NCI-H460 (cell line): ENCODE measurements at places on chromosomes 3 and 15. TPM values are rescaled to one million over a fixed set of nuclear protein-coding genes. Genes with fewer than 3 reads are reported as not detected.

Gene KNL1
- total RNA-seq: 24.8 and 25.2 TPM in 2 replicates

Gene UROC1
- not detected in 2 replicates for total RNA-seq

GRCh38 chr3:21673393-21673792 is 77.6 kb downstream of the ZNF385D start:
- no peak for DNase-seq

DNA sequence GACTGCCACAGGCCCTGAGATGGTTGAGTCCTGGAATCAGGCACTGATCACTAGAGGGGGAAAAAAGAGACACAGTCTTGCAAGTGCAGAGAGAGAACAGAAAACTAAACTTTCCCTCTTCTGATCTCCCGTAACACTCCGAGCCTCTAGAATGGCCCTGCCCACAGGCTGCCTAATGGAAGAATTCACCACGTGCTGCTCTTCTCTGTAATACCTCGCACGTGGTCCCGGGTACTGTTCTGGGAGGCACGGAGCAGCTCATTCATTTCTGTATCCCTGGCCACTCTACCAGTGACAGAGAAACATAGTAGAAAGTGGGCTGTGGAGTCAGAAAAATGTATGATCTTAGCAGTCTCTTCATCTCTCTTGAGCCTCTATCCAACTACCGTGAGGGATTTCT is 30.4 kb downstream of the VGLL4 start:
- no peak for DNase-seq

GRCh38 chr3:12929801-12930200 is 88.4 kb upstream of the RPL32 start:
- DNase-seq: no peak

DNA sequence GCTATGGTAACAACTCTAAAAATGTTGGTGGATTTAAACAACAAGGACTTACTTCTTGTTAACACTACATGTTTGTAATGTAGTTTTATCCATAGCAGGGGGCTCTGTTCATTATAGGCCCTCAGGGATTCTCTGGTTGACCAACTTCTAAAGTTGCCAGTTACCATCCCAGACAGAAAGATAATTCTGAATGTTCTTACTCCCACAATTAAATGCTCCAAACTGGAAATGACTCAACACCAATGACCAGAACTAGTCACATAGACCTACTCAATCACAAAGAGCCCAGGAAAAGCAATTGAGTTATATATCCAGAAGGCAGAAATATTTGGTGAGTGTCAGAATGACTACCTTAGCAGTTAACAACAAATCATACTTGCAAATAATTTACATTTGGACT is 199.3 kb upstream of the UMPS start:
- no peak for DNase-seq

GRCh38 chr15:47577000-47577399 is 140.3 kb upstream of the SEMA6D start:
- no peak for DNase-seq

DNA sequence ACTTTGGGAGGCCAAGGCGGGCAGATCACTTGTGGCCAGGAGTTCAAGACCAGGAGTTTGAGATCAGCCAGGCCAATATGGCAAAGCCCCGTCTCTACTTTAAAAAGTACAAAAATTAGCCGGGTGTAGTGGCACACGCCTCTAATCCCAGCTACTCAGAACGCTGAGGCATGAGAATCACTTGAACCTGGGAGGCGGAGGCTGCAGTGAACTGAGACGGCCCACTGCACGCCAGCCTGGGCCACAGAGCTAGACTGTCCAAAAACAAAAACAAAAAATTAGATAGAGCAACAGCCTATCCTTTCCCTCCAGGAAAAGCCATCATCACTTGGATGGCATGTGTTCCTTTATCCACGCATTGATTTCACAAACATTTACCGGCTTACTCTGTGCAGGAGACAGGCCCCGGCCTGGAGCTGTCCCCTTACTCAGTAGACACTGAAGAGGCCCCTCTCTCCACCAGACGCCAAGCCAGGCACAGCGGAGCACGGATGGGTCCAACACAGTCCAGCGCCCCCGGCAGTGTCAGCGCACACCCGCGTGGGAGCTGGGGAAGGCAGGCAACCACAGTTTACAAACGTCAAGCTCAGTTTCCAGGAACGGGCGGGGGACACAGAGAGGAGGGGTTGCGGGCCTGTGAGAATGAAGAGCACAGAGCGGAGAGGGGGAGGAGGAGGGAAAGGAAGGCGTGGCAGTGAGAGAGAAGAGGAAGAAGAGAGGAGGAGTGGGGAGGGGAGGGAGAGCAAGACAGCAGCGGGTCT is 3.1 kb downstream of the GP5 start:
- no peak for DNase-seq

DNA sequence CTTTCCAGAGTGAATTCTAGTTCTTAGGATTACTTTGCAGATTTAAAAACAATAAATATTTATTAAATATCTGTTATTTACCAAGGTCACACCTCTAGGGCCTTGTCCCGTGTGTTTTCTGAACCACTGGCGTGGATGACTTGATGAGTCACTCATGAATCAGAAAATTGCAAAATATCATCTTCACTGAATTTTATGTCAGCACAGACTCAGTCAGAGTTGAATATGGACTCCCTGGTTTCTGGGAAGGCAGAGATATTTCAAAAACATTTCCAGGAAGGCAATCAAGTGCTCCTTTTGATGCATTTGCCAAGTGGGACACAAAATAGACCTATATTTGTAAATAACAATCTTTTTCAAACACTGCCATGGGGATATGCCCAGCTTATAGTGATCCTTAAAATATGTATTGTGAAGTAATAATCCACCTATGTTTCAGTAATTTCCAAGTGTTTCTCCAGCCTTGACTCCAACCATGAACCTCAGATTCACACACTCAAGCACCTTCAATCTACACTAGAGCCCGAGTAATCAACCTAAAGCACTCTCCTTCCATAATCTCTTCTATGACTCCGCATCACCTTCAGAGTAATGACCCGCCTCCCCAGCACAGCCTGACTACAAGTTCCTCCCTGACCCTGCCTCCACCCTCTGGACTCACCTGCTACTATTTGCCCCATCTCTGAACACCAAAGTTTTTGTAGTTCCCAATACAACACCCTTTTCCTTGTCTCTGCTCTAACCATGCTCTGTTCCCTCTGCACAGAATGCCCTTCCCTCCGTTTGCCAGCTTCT is 24.3 kb downstream of the DPH3 start:
- peak; percentile 67 for DNase-seq

Gene ARPIN
- total RNA-seq: 4.1 and 5.2 TPM in 2 replicates

DNA sequence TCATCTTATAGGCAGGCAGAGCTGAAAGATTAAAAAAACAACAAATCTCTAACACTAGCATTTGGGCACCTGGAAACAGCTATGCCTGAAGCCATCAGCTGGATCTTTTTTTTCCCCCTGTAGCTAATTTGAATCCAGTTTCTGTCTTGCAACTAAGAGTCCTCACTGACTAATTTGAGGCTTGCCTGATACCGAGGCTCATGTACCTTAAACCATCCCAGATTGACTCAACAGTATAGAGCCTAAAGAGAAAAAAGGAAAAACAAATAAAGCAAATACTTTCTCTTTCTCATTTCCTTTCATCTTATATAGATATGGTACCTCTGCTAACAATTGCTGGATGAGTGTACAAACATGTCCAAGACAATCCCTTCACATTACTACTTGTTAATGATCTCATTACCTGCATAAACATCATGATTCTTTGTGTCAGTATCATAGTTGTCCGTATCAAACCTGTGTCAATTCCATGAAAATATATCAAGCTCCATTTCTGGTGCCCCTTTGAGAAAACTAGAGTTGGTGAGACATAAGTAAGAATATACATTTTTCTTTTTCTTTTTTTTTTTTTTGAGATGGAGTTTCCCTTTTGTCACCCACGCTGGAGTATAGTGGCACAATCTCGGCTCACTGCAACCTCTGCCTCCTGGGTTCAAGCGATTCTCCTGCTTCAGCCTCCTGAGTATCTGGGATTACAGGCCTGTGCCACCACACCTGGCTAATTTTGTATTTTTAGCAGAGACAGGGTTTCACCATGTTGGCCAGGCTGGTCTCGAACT is 43.1 kb downstream of the BHLHE40 start:
- DNase-seq: no peak

- no peak for DNase-seq
Measured at GRCh38 chr3:73215281-73215680, 153.8 kb downstream of the EBLN2 start.

GRCh38 chr3:178684881-178685590 is 148.8 kb downstream of the KCNMB2 start:
- peak; percentile 3 for DNase-seq

DNA sequence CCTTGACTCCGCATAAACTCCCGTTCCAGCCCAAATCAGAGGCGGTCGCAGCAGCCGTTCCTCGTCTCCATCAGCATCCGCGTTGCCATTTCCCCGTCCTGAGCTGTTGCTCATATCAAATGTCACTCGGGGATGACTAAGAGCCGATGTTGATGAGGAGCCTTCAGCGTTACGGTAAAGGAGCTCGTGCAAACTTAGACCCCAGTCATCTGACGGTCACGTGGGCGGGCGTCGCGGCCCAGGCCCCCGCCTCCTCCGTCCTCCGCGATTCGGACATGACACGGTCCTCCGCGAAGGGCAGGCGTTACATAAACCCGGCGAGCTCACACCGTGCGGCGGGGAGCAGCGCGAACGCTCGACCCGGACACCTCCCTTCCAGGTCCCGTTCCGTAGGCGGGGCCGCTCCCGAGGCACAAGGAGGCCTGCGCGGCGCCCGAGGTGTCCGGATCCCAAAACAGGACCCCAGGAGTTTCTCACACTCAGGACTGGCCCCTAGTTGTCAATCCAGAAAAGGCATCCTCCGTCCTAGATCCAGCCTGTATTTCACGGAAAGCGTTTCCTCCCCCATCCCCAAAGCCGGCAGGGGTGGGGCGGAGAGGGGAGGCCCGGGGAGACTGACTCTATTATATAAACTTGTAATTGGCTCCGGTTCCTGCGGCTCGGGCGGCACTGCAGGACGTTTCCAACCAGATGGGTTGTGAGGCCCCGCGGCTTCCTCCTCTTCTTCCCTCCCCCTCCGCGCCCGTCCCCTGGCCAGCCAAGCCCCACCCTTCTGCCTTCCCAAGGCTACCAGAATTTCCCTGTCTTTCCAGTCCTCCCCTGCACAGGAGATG is 100.0 kb upstream of the IGF1R start:
- DNase-seq: peak; percentile 28

- DNase-seq: no peak
Measured at GRCh38 chr15:29099131-29099880, 170.3 kb downstream of the NSMCE3 start.

Gene UBE3A
- 78.2 and 82.6 TPM in 2 replicates for total RNA-seq

DNA sequence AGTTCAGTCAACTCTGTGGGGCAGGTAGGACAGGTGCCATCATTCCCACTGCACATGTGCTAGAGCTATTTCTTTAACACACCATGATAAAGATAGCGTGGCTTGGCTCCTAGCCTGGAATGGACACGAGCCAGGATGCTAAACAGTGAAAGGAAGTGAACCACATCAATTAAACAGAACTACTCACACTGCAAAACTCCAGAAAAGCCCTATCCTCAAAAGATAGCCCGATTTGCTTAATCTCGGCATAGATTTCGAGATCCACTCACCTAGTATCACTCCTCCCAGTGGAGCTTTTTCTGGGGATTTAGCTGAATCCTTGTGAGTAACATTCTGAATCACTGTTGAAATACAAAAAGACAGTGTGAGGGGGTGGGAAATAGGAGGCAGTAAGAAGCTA is 118.0 kb downstream of the ABI3BP start:
- DNase-seq: no peak

GRCh38 chr3:123518892-123519485 is 65.9 kb downstream of the HACD2 start:
- DNase-seq: no peak

DNA sequence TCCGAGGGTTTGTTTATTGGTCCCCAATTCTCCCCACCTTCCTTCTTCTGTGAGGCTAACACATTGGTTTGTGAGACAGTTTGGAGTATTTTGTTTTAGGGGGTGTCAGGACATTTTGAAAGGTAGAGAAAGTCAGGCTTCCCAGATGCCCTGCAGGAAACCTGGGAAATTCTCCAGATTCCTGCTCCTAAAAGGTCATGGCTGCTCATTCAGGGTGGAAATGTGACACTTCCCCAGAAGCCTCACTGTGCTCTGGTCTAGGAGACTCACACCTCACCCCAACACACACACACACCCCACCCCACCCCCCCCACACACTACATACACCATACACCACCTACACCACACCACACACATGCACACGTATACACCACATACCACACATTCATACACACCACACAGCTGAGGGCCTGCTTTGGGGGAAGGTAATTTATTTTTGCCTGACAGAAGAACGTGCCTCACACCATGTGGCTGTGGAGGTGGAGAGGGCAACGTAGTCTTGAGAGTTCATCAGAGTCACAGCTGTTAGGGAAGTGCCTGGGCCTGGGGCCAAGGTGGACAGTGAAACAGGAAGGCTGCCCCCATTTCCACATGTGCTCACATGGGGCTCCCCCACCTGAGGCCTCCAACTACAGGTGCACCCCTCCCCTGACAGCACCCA is 40.4 kb upstream of the LIMD1 start:
- DNase-seq: no peak

- peak; percentile 86 for DNase-seq
Measured at GRCh38 chr15:31396881-31397560, 70.4 kb downstream of the KLF13 start.

DNA sequence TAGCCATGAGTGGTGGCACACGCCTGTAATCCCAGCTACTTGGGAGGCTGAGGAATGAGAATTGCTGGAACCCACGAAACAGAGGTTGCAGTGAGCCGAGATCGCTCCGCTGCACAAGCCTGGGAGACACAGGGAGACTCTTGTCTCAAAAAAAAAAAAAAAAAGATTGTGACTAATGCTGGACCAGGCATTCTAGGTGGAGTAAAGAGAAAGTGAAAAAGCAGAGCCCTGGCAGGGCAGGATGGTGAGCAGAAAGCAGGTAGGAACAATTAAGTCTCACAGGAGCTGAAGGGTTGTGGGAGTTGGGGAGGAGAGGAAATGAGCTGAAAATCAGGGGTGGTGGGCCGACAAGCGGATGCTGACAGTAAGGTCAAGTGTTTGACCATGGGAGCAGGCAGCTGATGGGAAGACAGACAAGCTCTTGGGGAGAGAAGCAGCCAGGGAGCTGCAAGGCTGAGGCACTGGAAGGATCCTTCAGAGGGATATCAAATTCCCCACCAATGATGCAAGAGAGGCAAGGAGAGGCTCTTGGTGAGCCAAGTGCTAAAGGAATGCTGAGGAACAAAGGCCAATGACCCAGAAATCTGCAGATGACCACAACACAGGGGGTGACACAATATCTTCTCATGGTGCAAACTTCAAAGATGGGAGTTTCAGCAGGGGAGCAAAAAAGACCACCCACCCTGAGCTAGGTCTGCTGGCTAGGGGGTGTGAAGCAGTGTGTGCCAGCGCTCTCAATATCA is 251.1 kb downstream of the ULK4 start:
- DNase-seq: no peak

DNA sequence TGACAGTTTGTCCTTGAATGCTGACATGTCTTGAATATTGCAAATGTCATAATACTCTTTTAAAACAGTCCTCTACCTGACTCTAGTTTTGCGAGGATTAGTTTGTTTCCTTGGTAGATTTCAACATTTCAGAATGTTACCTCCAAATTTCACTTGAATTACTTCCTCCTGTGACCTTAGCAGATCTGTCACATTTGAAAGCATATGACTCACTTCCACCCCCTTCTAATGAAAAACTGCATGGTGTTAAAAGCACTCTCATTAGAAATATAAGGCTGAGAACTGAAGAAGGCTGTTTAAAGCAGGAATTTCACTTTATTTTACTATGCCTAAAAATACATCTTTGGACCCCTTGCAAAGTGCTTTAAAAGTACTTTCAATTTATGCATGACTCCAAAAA is 598.7 kb upstream of the TGFBR2 start:
- DNase-seq: no peak

Gene MCTP2
- total RNA-seq: 0.45 and 0.61 TPM in 2 replicates
